ENCODE measurements at places on chromosomes 4 and X.
A peak's percentile ranks its signal among the peaks of the same experiment; 100 is the strongest.

DNA sequence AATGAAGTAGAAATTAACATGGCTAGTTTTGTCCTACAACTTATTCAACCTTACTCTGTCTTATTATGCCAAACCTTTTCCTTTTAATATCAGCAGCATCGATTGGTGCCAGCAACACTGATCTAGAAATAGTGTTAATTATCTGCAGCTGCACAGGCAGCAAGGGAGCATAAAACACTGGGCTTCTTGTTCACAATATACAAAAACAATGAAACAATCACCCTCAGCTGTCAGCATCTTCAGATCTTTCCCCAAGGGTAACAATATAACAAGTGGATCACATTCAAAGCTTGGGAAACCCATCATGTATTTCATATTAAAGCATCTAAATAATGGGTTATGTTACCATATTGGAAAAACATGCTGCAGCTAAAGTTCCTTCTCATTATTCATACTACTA lies 238.1 kb downstream of the SPOCK3 start:
- no peak for DNase-seq

GRCh38 chr4:167622481-167623240 lies 388.4 kb upstream of the SPOCK3 start:
- peak; percentile 75 for DNase-seq

DNA sequence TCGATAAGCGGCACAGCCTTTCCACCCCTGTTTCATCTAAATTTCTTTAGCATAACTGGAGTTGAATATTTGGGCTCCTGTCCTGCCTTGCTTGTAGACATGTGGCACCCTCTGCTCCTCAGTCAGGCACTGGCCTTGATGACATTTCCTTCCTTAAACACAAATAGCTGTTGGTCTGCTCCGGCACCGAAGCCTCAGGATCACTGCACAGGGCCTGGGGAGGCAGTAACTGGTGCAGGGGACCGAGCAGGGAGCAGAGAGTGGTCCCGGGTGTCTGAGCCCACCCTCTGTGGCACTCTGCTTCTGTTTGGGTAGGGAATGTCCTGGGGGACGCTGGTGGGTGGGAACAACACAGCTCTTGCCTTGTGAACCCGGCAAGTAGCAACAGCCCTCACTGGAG lies 13.6 kb downstream of the RGS12 start:
- peak; percentile 38 for DNase-seq

- DNase-seq = no peak
These were observed 640.6 kb downstream of the PCDH7 start for GRCh38 chr4:31360786-31361185.

DNA sequence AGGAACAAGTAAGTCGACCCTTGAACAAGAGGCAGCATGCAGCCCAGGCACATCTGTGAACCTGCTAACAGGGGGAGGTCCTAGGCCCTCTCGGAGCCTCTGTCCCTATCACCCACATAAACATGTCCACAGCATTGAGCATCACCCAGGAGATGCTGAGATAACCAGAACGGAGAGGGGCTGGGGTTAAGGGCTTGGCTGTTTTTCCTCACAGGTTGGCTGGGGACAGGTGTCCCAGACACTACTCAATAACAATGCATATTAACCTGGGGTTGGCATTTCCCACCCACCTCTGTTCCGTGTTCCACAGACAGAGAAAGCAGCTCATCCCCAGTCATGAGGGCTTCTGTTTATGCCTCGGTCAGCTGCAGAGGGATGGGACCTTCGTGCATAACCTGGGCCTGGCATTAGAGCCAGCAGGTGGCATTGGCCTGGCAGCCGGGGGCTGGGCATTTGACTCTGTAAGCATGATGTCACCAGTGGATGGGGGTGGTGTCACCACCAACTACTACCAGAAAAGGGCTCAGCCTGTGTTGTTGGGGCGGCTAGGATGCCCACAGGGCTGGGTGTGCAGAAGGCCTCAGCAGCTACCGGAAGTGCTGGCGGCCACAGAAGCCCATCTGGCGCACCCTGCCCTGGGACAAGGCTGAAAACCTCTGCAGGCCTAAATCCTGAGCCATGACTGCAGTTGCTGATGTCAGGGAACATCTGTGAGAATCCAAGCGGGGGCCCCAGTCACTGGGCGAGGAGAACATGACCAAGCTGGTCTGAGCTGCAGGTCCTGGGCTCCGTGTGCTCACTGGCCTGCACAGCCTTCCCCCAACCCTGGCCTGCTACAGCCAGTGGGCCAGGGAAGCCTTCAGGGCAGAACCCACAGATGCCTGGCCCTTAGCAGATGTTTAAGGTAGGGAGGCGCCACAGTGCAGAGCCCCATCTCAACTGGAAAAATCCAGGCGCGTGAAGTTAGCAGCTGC lies 351.4 kb downstream of the NR3C2 start:
- DNase-seq = peak; percentile 50

- DNase-seq = peak; percentile 36
These were observed 30.5 kb upstream of the SHOX start for GRCh38 chrX:599837-600715.

DNA sequence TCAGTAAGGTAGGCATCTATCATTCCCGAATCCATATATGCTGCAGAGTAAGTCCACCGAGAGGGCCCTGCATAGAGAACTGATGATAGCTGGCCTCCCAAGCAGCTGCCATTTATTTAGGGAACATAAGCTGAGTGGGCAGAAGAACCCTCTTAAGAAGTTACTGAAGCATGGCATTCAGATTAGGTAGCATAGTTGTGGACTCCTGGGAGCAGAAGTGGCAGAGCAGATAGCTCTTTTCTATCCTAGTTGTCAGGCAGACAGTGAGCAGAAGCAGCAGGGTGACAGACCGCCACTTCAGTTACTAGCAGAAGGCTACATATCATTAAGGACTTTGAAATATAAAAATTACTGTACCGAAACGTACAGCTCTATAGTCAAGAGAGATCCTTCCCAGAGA lies 454.7 kb downstream of the PPP4R3C start:
- no peak for DNase-seq

GRCh38 chrX:112611776-112612175 lies 68.0 kb downstream of the LHFPL1 start:
- DNase-seq = no peak

DNA sequence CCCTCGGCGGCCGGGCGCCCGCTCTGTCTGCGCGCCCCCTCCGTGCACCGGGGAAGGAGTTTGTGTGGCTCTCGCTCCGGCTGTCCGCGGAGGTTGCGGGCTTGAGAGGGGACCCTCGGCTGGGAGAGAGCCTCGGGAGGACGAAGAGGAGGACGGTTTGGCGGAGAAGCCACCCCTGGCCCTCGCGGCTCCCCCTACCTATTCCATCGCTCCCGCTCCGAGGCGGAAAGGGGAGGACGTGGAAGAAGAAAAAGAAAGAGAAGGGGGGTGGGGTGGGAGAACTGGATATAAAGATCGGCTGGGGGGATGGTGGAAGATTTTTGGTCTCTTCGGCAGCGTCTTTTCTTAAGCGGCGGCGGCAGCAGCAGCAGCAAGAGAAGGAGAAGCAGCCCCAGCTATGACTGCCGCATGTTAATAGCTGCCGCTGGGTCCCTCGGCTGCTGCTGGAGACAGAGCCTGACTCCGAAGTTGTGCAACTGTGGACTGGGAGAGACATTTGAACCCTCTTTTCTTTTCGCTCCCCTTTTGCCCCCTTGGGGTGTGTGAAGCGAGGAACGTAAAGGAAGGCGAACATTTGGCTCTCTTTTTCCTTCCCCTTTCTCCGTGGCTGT lies 895 bp downstream of the ADGRL3 start:
- DNase-seq = peak; percentile 78

- no peak for DNase-seq
These were observed 64.0 kb upstream of the VCX2 start for GRCh38 chrX:8235026-8235425.

DNA sequence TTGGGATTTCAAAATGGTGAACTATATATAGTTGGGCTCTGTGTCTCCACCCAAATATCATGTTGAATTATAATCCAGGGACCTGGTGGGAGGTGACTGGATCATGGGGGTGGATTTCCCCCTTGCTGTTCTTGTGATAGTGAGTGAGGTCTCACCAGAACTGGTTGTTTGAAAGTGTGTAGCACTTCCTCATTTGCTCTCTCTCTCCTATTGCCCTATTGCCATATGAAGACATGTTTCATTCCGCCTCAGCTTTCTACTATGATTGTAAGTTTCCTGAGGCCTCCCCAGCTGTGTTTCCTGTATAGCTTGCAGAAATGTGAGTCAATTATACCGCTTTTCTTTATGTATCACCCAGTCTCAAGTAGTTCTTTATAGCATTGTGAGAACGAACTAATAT lies 545.6 kb downstream of the TRAM1L1 start:
- no peak for DNase-seq

DNA sequence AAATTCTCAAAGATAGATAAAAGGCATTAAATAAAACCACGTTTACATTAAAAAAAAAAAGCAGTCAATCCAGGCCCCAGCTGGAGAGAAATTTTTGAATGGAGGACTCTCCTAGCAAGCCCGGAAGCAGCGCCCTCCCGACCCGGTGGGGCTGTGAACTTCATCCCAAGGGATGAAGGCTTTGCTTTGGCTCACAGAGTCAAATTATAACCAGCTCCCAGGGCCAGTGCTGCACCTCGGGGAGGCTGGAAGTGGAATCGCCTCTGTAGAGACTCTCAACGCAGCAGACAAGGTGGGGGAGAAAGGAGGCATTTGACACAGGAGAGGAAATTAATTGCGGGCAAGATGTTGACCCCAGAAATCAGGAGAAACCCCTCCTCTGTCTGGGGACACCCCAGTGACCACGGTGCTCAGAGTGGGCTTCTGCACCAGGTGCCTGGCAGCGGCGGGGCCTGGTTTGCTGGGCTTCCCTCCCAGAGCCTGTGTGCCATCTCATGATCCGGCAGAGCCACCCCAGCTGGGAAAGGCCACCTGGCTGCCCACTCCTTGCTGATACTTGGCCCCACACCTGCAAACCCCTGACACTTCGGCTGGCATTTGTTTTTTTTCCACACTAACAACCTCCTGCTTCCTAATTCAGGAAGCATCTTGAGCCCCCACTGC lies 71.7 kb downstream of the ABLIM2 start:
- no peak for DNase-seq

- peak; percentile 52 for DNase-seq
These were observed 8.9 kb downstream of the MSANTD1 start for GRCh38 chr4:3257556-3258482.

GRCh38 chr4:77393996-77394395 lies 211.6 kb upstream of the CXCL13 start:
- no peak for DNase-seq

GRCh38 chr4:165879641-165880040 lies 6.6 kb downstream of the TLL1 start:
- DNase-seq = no peak

- no peak for DNase-seq
These were observed 58.8 kb downstream of the SPINK2 start for GRCh38 chr4:56762484-56763250.

GRCh38 chr4:167021545-167022155 lies 212.6 kb downstream of the SPOCK3 start:
- peak; percentile 82 for DNase-seq

DNA sequence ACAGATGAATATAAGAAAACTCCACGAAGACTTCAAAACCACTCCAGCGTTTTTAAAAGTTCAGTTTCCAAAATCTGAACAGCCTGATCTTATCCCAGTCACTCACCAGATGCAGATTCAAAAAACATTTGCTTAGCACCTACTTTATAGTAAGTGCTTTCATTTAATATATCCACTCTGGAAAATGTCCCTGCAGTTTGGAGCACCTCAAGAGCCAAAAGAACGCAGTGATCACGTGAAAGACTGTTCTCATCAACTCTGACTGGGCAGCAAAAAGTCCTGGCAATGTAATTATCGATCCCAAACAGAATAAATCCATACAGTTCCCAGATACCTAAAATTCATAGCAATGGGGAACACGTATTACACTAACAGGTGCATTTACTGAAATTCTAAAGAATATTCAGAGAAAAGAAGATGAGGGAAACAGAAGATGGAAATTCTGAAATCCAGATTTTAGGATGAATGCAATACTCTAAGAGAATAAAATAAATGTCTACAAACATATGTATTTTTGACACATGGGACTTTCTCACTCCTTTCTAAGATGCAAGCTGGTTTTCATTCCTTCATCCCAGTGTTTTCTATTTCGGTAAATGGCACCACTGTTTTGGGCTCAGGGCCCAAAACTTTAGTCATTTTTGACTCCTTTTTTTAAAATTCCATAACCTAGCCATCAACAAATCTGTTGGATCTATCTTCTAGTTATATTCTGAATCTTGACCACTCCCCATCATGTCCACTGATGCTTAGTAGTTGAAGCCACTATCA lies 13.9 kb downstream of the ATP8A1 start:
- no peak for DNase-seq

GRCh38 chr4:85152480-85152879 lies 186.0 kb upstream of the WDFY3 start:
- no peak for DNase-seq

- no peak for DNase-seq
These were observed 12.2 kb downstream of the PAICS start for GRCh38 chr4:56448301-56448700.

GRCh38 chr4:19191979-19192650 lies 1059.6 kb upstream of the SLIT2 start:
- DNase-seq = no peak

DNA sequence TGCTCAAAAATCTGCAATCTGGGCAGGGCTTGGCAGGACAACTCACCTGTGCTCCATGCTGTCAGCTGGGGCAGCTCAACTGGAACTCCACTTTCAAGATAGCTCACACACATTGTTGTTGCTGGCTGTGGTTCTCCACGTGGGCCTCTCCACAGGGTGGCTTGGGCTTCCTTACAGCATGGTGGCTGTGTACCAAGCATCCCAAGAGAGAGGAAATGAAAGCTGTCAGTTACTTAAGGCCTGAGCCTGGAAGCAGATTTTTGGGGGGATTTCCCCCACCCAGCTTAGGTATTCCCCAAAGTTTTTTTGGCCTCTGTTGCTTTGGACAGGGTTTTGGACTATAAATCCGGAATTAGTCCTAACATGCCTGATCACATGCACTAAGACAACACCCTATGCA lies 81.0 kb downstream of the BCOR start:
- DNase-seq = no peak

GRCh38 chrX:134625315-134625718 lies 33.0 kb downstream of the PLAC1 start:
- DNase-seq = no peak

- DNase-seq = peak; percentile 69
These were observed 34.3 kb downstream of the NYX start for GRCh38 chrX:41481264-41482109.

- no peak for DNase-seq
These were observed 13.8 kb downstream of the CENPC start for GRCh38 chr4:67531379-67531962.
